ENCODE measurements at places on chromosomes 7 and 10.

- DNase-seq: no peak
These were observed 16.3 kb downstream of the CYP2W1 start for GRCh38 chr7:999149-999879.

- DNase-seq: no peak
These were observed 122.6 kb upstream of the PTER start for GRCh38 chr10:16314259-16314658.

DNA sequence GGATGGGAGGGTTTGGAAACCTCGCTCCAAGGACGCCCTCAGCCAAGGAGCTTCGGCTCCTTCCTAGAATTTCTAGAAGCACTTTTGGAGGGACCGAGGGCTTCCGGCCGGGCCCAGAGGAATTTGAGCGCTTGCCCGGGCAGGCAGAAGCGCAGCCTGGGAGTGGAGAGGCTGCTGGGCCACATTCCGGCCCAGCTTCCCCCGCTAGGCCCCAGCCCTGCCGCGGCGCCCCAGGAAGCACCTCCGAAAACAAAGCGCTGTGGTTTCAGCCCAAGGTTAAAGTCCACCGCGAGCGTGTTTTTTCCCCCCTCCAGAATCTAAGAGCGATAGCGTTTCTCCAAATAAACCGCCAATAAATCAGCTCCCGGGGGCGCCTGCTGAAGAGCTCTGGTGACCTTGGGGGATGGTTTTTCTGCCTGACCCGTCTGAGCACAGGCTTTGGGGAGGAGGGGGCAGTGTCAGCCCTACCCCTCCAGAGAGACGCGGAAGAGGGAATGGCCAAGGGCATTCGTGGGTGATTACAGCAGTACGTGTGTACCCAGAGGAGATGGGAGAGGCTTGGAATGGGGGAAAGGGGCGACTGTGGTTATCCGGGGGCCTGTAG is 5.7 kb upstream of the TNRC18 start:
- DNase-seq: no peak

- DNase-seq: no peak
These were observed 402.0 kb upstream of the KLF6 start for GRCh38 chr10:4186849-4187540.

DNA sequence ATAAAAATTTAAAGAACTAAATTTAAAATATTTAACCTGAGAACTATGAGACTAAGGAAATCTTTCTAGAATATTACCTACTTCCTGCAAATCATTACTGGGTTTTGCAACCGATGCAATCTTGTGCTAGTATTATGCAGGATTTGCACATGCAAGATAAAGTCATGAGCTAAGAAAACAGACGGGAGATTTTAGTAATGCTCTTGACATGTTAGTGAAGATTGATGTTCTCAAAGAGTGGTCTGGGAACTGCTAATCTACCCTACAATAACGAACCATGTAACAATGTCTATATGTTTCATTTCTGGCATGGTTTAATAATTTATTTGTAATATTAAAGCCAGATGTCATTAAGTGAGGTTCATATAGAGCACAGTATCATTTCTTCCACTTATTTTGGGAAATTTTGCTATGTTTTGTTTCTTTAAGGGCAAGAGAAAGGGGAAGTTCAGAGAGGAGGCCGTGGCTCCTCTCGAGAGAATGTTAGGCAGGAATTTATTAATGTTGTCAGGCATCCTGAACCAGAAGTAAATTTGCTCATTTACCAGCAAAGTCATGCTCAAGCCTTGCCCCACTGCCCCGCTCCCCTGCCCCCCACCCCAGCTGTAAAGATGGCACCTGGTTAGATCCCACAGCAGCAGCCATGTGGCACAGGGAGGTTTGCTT is 22.8 kb downstream of the LRRC17 start:
- DNase-seq: no peak

DNA sequence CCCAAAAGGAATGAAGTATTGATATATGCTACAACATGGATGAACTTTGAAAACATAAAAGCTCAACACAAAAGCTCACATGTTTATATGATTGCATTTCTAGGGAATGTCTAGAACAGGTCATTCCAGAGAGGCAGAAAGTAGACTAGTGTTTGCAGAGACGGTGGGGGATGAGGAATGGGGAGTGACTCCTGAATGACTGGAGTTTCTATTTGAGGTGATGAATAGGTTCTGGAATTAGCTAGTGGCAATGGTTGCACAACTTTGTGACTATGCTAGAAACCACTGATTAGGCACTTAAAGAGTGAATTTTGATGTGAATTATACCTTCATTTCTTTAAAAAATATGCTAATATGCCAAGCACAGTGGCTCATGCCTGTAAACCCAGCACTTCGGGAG is 6.9 kb downstream of the KPNA7 start:
- no peak for DNase-seq

- no peak for DNase-seq
These were observed 44.7 kb upstream of the PDZD8 start for GRCh38 chr10:117419921-117420320.

- DNase-seq: no peak
These were observed at the start of gene SHH for GRCh38 chr7:155811895-155812761. Gene SHH (minus strand): TSS chr7:155812463. CDS start chr7:155812122, 341 bp downstream.

- no peak for DNase-seq
These were observed 47.2 kb downstream of the AGK start for GRCh38 chr7:141598408-141598807.

Measured in germinal center (tissue), 1 donor.